ENCODE measurements at places on chromosomes 2 and 18.

DNA sequence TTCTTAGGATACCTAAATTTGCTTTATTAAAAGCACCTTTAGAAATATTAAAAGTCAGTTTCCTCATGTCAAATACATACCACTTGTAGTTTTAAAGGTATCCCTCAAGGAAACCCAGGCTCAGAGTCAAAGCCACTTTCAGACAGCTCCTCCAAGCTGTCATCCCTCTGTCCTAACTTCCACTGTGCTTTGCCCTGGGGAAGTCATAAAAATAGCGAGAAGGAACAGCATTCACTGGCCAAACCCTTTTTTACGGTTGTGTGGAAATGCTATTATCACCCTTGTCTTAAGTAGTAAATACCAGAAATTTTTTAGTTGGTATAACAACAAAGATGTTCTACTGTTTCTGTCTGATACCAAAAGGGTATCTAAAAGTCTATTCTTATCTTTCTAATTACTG lies 680.5 kb downstream of the ZEB2 start:
- no peak for DNase-seq

- no peak for DNase-seq
Measured at GRCh38 chr2:222424276-222424728, at the start of gene SGPP2. Gene SGPP2 (plus strand): TSS chr2:222424543. CDS start chr2:222424603, 60 bp downstream.

- DNase-seq = no peak
Measured at GRCh38 chr2:132374151-132374550, 42.5 kb upstream of the GPR39 start.

DNA sequence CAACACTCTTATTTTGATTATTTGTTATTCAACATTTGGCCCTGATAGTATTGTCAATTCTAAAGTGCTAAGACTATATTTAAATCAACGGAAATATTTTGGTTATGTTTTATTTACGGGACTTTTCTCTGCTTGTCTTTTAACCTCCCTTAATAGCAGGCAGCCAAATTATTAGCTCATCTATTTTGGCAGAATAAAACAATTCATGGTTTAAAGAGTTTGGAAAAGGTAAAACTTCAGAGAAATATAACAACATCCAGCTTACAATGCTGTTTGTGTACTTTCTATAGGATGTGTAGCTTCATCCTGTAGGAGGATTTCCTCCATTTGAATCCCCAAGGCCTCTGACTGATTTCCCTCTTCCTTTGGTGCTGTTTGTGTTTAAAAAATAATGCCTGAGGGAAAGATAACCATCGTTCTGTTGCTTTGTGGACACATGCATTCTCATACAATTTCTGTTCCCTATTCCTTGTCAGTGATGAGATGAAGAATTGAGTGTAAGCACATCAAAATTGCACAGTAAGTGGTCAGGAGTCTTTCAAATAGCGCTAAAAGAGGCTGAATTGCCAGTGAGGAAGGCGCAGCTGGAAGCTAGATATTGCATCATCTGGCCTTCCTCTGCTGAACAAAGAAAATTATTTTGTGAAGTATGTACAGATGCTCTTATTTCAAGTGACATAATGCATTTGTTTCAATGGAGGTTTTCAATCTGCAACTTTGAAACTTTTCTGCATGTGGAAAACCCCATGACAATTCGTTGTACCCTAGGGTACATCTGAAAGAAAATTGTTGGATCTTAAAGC lies 80.3 kb downstream of the CD28 start:
- no peak for DNase-seq

- no peak for DNase-seq
Measured at GRCh38 chr2:16402891-16403290, 262.7 kb downstream of the CYRIA start.

DNA sequence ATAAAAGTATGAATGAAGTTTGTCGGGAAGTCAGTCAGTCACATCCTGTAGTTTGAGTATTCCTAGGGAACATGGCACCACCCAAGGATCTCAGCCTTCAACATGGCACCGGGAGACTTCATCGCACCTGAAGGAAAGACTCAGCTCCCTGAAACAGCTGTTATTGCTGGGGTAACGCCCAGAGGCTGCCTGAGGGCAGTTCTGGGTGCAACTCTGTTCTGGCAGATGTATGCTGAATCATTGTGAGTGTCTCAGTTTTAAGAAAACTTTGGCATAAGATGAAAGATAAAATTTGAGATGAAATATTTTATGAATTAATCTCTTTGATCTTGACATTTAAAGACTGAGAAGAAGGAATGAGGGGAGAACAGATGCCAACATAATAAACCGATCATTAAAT lies 49.9 kb upstream of the SERPINB2 start:
- DNase-seq = no peak

DNA sequence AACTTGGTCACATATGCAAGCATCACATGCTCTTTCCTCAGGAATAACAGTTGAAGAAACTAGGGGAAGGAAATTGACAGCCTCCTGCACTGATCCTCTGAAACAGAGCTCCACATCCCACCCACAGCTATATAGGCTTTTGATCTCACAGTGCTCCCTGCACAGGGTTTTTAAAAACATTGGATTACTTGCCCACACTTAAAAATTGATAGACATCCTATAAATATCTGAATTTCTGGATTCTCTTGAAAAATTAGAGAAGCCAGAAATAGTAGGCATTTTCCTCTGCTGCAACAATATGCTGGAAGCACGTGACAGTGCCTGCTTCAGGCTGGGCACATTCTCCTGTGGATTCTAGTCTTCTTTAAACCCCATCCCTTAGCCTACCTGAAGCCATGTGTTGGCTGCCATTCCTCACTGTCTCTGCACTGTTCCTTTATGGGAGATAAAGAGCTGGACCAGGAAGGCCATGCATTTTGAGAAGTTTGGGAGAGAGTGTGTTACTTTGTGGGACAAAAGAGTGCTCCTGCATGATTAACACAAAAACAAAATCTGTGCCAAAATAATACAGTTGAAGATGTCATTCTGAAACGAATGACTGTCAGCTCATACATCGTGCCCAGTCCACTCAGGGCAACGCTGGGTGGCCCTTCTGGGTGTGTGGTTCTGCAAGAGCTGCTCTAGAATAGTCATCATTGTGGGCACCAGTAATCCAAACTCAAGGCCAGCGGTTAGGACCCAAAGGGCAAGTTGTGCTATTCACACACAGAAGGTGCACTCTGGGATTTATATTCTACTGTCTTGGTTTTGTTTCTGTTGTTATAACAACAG lies 59.8 kb downstream of the GYPC start:
- no peak for DNase-seq

DNA sequence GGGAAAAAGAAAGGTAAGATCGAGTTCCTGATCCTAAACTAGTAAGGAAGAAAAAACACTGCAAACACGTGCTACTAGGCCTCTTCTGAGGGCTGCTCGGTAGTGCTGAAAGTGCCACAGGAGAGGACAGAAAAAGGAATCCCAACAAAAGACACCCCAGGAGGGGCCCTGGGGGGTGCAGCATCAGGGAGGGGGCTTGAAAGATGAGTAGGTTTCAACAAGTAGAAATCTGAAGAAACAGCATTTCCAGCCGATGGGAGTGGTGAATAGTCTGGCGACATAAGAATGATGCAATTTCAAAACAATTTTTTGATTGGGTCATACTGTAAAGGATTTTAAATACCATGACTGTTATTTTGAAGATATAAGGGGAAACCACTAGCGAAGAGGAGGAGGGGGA lies 98.6 kb downstream of the NOL10 start:
- no peak for DNase-seq

DNA sequence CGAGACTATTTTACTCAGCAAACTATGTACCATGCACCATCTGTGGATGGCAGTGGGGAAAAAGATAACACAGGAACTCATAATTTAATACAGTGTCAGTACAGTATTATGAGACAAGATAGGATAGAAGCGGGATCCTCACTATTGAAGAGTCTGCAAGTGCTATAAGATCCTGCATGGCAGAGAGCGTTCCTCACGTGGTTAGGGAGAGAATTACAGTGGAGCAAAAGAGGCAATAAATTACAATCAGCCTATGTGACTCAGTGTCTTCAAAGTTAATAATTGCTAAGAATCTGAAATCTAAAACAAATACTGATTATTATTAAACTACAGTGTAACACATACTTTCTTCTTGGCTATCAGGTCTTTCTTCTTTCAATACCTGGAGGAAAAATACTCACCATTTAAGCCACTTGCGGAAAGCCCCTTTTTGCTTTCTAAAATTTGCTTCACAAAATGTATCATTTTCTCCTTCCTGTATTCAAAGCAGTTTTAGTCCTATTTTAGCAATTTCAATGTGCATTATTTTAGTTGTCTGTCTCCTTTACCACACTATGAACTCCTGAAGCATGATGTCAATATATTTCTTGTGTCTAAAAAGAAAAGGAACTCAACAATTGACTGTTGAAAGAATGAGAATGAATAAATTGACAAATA lies 342.9 kb downstream of the SPAG16 start:
- DNase-seq = no peak

Data from activated CD4-positive, CD25-positive, alpha-beta regulatory T cell (primary cell).